ENCODE measurements at places on chromosomes 16 and 17.

DNA sequence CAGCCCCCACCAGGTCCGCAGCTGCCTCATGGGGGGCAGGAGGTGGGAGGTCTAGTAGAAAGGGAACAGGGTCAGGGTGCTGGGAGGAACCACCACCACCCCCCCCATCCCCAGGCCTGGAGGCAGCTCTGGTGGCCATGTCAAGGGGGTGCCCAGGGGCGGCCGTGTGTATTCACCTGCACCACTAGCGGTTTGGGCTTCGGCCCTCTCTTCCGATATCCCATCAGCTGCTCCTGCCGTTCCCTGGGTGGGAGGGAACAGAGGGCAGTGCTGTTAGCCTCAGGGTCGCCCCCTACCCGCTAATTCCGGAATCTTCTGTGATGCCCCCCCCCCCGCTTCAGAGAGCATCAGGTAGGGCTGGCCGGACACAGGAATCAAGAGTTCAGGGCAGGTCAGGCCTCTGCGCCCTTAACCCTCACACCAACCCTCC lies 3.8 kb downstream of the CBX4 start:
- DNase-seq, result no peak

- DNase-seq, result no peak
Observed at GRCh38 chr16:2343211-2343610, 2.7 kb upstream of the ABCA3 start.

DNA sequence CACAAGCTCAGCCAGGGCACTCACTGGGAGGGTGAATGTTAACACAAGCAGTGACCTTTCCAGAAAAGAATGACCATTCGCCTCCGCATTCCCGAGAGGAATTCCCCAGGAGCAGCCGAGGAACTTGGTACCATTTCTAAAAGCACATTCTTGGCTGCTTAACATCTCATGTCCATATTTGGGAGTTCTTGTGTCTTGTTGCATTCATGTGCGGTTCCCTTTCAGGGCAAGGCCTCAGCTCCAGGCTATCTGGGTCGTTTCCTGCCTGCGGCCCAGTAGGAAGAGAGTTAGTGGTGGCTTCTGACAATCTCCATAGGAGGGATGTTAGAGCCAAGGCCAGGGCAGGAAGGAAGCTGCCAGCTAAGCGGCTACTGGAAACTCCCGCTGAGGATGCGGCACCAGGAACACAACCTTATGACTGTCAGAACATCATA lies 27.8 kb upstream of the MEAK7 start:
- no peak for DNase-seq

- DNase-seq, result no peak
Observed at GRCh38 chr16:65675161-65675560, 553.3 kb upstream of the CDH11 start.

DNA sequence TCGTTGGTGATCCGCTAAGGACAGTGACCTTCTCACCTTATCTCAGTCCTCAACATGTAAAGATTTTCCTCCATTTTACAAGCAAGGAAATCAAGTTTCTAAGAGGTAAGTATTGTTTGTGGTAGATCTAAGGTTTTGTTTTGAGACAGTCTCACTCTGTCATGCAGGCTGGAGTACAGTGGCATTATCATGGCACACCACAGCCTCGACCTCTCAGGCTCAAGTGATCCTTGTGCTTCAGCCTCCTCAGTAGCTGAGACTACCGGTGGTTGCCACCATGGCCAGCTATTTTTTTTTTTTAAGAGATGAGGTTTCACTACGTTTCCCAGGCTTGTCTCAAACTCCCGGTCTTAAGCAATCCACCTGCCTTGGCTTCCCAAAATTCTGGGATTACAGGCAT lies 34.9 kb downstream of the PRKCA start:
- DNase-seq, result no peak

GRCh38 chr17:42272162-42272907 lies 3.9 kb downstream of the STAT5B start:
- DNase-seq, result no peak

- no peak for DNase-seq
Observed at GRCh38 chr16:56350491-56351405, 74.6 kb downstream of the AMFR start.

- DNase-seq, result no peak
Observed at GRCh38 chr16:3223913-3224515, 10.9 kb downstream of the ZNF200 start.

DNA sequence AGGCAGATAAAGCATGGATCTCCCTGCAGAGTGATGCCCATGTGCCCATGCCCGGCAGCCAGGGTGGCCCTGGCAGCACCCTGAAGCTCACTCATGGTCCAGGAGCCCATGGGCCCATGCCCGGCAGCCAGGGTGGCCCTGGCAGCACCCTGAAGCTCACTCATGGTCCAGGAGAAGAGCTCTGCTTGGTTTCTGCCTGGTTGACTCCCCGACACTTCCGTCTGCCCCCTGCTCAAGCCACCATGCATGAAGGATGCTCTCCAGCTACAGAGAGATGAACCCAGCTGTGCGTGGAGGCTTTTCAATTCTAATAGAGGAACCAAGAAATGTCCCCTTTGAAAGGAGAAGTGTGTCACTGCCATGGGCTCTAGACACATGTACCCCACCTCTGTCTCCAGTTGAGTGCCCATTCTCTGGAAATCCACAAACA lies 8.7 kb downstream of the CCL17 start:
- no peak for DNase-seq

- DNase-seq, result no peak
Observed at GRCh38 chr16:73384506-73385089, 336.7 kb upstream of the ZFHX3 start.

DNA sequence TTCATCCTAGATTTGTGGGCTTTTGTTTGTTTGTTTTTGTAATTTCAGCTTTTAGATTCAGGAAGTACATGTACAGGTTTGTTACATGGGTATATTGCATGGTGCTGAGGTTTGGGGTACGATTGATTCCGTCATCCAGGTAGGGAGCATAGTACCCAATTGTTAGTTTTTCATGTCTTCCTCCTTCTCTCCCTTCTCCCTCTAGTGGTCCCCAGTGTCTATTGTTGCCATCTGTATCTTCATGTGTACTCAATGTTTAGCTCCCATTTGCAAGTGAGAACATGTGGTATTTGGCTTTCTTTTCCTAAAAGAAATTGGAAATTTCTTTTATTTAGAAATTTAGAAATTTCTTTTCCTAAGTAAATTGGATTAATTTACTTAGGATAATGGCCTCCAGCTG lies 37.1 kb upstream of the BCAS3 start:
- DNase-seq, result no peak

GRCh38 chr16:2896480-2897010 lies 13.5 kb downstream of the FLYWCH2 start:
- DNase-seq, result no peak

DNA sequence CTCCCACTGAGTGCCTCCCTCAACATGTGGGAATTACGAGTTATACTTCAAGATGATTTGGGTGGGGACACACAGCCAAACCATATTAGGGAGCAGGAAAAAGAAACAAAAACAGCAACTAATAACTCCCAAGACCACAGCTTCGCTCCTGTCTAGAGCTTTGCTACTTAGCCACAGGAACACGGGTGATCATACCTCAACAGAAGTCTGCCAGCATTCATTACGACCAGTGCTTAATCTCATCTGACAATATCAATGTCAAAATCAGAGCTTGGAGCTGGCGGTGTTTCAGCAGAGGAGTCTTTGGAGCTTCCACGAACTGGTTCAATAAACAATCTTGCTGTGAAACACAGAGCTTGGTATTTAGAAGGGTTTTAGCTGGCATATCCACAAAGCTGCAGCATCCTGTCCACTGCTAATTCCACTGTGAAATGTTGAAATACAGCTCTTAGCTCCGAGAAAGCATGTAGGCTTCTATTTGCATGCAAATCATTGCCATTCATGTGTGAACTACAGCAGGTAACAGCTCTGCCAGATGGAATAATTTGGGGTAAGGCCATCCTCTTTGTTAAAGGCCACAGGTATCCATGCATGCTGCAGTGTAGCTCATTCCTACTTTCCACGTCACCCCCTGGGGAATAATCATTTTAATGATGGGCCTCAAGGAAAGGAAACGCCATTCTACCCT lies 128.4 kb upstream of the GOT2 start:
- DNase-seq, result no peak

DNA sequence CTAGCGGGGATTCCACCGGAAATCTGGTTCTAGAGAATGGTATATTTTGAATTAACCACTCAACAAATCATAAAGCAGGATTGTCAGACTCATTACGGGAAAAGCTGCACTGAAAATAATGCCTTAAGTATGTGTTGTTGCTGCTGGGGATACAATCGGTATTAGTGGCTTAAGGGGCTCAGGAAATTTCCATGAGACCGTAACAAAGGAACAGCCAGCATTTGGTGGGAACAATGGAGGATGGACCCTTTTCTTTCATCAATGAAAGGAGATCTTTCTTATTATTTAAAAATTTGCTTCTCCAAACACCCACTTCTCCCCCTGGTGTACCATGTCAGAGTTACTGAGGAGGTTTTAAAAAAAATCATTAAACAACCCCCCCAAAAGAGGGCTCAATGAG lies 342.6 kb upstream of the ZFHX3 start:
- DNase-seq, result no peak

GRCh38 chr17:76529224-76530094 lies 8.1 kb downstream of the CYGB start:
- no peak for DNase-seq

DNA sequence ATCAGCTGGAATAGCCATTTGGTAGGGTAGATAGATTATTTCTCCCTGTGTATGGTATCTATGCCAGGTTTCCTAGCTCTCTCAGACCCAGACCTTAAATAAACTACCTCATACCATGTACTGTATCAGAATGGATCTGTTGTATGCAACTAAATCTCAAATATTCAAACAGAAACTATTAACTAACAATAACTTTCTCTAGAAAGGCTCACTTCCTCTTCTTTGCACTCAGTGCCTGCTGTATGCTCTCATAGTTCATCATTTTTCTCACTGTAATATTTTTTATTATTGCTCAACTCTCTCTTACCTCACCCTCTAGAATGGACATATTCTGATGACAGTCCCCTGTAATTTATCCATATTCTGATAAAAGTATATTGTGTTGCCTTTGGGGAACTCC lies 182.4 kb downstream of the TOX3 start:
- no peak for DNase-seq

DNA sequence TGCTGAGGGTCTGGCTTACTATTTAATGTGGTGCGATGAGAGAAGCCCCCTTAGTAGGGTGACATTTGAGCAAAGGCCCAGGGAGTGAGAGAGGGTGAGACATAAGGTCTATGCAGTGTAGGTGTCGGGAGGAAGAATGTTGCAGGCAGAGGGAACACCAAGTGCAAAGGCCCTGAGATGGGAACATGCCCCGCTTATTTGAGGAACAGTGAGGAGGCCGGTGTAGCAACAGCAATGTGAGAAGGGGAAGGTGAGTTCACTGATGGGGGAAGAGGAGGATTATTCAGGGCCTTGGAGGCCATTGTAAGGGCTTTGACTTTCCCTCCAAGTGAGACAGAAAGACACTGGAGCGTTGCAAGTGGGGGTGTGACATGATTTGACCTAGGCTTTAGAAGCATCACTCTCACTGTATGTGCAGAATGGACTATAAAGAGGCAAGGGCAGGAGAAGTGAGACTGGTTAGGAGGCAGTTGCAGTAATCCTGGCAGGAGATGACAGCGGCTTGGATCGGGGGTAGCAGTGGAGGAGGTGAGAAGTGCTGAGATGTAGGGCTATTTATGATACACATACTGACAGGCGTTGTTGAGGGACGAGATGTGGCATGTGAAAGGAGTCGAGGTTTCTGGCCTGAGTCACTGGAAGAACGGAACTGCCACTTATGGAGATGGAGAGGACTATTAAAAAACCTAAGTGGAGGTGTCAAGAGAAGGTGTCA lies 145.3 kb downstream of the SPECC1 start:
- no peak for DNase-seq

DNA sequence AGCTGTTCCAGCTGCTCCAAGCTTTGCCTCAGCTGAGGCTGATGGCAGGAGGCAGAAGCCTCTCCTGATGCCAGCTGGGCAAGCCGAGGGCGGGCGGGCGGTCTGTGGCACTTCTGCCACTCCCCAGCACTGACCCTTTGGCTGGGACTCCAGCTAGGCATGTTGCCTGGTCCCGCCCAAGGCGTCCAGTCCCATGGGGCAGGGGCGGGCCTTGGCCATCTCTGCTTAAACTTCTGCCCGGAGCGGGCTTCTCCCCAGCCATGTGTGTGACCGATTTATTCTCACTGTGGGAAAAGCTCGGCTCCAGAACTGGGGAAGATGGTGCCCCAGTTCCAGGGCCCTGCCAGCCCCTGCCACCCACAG lies 349.1 kb downstream of the SEC14L1 start:
- no peak for DNase-seq

GRCh38 chr17:48478224-48479013 lies 48.4 kb upstream of the SKAP1 start:
- no peak for DNase-seq

DNA sequence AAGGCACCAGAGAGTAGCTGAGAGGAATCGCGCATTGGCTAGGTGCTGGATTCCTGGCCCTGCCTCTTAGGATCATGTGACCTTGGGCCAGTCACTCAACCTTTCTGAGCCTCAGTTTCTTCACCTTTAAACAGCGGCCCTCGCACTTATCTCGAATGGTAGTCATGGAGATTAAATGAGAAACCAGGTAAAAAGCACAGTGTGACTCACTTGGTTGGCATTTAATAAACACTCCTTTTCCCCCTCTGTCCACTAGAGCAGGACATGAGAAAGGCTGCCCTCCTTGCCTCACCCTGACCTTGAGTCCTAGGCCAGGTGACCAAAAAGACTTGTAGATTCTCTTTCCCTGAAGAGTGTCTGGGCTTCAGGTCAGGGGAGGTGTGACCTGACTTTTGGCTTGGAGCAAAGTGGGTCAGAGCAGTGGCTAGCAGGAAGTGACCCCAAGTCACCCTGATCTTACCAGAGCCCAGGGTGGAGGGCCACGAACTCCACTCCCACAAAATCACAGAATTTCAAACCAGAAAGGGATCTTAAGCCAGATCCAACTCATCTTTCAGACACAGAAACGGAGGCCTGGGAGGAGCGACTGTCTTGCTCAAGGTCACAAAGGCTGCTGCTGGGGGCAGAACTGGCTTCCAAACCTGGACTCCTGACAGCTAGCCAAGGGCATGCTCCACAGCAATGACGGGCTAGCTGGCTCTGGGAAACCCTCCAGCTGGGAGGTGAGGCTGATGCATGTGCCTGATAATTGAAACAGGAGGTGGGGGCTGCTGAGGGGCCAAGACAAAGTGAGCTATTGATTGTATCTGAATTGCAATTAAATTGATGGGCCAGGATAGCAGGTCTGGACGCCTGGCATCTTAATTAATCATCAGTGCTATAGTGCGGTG lies 65.2 kb downstream of the PIPOX start:
- peak; percentile 39 for DNase-seq

DNA sequence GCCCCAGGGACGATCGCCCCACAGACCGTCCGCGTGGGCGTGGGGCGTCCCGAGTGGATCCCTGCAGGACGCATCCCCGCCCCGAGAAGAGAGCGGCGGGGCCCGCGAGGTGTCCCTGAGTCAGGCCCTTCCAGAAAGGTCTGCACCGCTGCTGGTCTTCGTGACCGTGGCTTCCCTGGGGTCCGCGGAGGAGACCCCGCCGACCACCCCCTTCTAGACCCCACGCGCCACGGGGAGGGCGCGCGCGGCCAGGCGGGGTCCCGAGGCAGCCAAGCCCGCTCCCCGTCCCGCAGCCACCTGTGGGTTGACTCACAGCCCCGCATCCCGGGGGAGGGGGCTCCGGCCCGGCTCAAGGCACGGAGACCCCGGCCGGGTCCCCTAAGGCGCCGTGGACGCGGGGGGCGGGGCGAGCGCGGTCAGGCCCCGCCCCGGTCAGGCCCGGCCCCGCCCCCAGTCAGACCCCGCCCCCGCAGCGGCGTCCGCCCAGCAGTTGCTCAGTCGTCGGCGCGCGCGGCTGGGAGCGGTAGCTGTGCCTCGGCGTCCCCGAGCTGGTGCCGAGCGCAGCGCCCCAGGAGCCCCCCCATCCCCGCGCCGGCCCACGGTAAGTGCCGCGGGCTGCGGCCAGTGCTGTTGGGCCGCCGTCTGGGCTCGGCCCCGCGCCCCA lies at the start of gene BAIAP3:
TSS of gene BAIAP3 (plus strand) at position 497 of the 664 bp plus-strand sequence. CDS start 4,905 bp downstream, outside the sequence.
- no peak for DNase-seq

Measured in progenitor cell of endocrine pancreas (in vitro differentiated cells).